ENCODE measurements at places on chromosomes 6 and 20.

DNA sequence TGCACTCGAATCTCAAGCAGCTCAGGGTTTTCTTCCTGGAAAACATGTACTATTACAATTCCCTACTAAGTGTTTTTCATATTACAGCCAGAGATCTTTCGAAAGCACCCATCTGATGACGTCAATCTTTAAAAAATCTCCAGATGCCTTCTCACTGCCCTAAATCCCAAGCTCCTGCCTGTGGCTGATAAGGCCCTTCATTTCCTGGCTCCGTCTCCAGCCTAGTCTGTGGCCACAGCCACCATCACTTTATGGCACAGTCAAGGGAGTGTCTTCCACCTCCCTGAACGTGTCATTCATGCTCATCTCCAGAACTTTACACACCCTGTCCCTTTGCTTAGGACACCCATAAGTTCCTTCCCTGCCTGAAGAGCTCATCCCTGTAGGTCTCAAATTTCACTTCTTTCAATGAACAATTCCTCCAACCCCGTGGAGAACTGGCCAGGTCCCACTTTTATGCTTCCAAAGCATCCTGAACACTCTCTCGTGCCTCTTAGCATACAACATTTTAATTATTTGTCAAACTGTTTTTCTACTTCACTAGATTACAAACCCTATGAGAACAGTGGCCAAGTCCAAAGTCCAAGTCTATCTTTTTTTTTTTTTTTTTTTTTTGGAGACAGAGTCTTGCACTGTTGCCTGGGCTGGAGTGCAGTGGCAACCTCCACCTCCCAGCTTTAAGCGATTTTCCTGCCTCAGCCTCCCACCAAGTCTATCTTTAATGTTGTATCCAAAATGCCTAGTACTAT, 106.1 kb upstream of the AGPAT4 start:
- no peak for DNase-seq

DNA sequence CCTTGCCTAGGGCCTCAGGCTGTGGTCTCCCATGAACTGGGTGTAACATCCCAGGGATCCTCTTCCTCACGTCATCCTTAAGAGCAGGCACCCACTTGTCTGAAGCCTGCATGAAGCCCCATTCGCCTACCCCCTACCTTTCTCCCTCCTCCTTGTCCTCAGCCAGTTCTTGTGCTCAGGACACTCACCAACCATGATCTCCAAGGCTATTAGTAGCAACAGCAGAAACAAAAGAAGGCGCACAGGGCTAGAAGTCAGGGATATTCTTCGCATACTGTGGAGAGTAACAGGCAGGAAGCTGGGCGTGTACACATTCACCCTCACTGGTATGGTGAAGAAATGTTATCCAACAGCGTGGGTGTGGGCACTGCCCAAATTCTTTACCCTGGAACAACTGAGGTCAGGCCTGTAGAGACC, 7.3 kb downstream of the RAET1E start:
- no peak for DNase-seq

GRCh38 chr6:13141387-13141786, 186.9 kb downstream of the TBC1D7 start:
- DNase-seq = no peak

- no peak for DNase-seq
Observed at GRCh38 chr6:168318579-168319278, 848 bp downstream of the DACT2 start.

DNA sequence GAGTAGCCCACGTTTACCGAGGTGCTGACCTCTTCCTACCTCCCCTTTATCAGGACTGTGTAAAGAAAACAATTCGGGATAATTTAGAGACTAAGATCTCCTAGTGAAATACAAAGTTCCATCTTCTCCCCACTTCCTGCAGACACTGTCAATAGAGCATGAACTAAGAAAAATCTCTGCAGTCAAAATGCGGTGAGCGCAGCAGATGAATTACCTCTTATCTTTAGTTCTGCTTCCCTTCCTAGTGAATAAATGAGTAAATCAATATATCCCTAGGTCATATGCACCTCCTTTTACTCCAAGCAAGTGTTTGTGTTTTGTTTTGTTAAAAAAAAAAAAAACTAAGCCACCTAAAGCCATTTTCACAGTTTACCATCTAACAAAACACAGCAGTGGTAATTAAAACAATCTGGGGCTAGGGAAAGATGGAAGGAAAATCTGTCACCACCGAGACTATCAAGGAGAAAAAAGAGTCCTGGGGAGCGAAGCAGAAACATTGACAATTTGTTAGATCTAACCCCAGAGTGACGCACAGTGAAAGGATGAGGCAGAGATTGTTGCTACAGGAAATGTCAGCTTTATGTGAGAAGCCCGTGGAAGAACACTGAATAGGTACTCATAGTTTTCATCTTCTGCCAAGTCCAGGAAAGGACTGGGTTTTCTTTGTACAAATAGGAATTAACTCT, 159.4 kb upstream of the SPTLC3 start:
- no peak for DNase-seq

GRCh38 chr20:12837646-12838045, 171.1 kb upstream of the SPTLC3 start:
- DNase-seq = no peak

DNA sequence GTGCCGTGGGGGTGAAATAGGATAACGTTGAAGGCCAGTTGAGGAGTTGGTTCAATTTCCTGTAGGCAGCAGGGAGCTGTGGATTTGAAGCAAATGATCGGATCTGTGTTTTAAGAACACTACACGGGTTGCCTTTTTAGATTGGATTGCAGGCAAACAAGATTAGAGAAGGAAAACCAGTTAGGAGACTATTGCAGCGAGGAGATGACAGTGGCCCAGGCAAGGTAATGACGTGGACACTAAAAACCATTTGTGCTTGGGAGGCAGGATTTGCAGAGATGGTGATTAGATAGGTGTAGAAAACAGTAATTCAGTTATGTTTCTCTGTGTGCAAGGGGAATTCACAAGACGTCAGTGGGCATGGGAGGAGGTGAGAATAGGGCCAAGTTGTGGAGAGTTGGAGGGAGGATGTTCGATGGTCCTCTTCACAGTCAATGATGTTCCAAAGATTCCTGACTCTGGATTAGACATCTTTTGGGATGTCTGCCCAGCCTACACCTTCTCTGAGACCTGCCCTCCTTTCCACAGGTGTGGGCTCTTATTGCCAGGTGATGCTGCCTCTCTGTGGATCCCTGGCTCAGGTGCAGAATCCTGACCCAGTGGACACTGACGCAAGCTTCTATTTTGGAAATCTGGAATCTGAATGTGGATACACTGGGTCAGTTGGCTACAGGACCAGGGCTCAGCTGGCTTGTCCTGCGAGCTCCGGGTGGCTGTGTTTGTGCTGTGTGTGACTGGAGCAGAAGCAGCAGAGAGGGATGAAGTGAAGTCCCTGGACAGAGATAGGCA, 54.2 kb downstream of the TFAP2C start:
- no peak for DNase-seq

DNA sequence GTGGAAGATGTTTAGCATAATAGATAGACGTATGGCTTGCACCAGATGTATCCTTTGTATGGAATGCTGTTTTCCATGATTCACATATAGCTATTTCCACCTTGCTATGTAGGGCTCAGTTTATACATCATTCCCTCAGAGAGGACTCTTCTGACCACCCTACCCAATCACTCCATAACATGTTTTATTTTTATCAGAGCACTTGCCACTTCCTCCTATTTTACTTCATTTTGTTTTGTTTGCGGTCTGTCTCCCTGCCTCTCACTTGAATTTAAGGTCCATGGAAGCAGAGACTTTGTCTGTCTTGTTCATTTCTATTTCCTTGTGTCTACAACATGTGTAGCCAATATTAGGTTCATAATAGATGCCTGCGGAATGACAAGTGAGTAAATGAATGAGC, 266.9 kb upstream of the CITED2 start:
- no peak for DNase-seq

- no peak for DNase-seq
Observed at GRCh38 chr6:163992056-163992455, 577.5 kb downstream of the QKI start.

- DNase-seq = peak; percentile 99
Observed at GRCh38 chr6:138287144-138287955, 69.1 kb upstream of the PBOV1 start.

DNA sequence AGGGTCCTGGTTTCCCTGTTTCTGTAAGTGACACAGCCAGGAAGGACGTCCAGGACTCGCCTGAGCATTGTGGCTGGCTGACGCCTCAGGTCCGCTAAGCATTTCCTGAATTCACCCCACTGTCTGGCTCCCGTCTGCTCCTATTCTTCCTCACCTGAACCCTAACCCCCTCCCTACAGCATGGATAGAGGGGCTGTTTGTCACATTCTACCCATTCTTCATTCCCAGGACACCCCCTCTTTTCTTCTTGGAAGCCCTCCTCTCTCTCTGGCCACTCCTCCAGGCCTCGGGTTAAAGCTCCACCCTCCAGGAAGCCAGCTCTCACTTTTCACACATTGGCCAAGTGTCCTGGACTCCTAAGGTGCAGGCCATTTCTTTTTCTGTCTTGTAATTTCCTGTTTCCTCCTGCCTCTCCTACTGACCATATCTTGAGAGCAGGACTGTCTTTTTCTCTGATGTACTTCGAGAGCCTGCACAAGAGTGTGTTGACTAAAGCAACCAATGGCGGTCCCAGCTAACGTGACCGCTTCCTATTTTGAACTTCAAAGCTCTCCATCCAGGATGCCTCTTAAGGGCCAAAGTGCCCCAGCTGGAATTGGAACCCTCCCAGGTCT, 24.2 kb upstream of the MYMX start:
- DNase-seq = peak; percentile 31

DNA sequence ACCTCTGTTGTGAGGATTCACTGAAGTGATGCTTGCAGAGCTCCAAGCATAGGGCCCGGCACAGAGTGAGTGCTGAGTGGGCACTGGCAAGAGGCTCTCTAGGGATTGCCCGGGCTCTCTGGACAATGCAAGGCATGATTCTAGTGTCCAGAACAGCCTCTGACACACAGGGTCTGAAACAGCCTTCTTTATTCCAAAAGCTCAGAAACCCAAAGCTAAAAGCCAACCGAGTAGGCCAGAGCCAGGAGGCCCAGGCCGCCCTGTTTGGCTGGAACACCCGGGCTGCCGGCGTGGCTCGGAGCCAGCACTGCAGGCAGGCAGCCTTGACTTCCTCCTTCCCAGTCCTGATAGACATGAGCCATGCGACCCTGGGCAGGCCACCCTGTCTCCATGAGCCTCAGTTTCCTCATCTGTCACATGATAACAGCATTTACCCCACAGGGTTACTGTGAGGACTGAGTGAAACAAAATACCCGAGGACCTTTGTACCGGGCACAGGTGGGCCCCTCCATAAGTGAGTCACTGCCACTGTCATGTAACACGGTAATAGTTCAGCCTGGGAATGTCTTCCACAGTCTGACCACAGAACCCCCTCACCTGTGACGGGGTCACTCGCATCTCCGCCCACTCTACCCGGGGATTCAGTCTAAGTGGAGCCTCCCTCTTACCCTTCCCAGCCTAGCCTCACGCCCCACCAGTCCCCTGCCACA, 51.5 kb downstream of the PTPRT start:
- no peak for DNase-seq

GRCh38 chr6:16967470-16967817, 134.4 kb upstream of the STMND1 start:
- no peak for DNase-seq

DNA sequence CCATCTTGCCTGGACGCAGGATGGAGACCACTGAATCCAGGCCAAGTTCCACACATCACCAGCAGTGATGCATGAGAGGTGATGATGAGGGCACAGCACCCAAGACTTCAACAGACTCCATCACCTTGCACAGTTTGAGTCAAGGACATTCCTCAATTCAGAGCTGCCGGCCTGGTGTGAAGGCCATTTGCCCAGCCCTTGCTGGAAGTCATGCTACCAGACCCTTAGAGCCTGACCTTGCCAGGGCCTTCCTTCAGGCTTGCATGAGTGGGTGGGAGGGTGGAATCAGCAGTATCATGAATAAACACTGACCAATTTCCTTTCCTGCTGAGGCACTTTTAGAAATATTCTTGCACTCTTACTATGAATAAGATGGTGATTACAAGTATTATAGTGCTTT, 130.2 kb upstream of the SSTR4 start:
- no peak for DNase-seq

DNA sequence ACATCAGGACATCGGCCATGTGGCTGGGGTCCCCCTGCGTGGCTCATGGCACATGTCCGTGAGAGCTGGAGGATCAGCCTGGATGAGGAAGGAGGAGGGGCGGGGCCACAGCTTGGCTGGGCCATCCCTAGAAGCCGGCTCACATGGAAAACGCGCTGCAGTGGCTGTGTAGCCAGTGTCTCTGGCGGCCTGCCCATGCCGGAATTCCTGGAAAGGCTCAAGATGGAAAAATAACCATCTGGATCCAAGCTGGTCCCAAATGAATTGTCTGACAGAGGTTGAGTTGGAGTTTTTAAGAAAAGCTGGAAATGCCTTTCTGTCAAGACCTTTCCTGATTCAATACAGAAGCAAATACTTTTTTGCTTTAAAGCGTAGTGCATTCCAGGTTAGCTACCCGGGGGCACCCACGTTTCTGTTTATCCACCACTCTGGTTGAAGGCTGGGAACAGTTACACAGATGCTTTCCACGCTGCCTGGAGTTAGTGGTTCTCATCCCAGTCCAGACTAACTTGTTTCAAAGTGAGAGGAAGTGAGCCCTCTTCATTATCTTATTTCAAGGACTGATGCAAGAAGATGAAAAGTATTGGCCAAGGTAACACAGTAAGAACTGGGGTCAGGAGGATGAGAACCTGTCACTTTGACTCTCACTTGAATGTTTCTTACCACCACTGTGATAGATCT, 99.0 kb downstream of the GMPR start:
- no peak for DNase-seq

DNA sequence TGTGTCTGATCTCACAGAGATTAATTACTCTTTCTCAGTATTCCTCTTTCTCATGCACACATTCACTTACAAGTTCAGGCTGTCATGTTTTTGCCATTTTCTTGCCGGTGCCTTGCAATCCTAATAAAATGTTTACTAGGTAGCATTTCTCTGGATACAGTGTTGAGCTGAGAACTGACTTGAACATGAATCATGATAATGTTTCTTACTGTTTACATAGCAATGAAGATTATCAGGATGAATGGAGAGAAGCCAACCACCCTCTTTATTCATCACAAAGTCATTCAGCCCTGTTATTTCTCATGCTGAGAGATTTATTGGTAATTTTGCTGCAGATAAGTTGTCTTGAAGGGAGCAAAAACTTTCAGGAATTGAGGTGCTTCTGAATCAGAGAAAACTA, 185.5 kb upstream of the ECI2 start:
- DNase-seq = no peak

DNA sequence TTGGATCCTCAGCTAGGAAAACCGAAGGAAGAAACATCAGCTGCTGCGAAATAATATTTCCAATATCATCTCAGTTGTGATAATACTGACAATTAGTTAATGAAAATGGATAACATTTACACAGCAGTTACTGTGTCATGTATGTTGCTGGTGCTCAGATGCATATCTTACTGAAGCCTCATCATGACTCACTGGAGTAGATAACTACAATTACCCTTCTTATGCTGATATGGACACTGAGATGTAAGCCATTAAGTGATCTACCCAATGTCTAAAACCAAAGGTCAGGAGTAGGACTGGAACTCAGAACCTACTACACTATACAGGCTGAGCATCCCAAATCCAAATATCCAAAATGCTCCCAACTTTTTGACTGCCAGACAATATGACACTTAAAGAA, 54.7 kb upstream of the LYRM2 start:
- no peak for DNase-seq
